ENCODE measurements at places on chromosomes 2 and 18.

- DNase-seq = no peak
These were observed 1302.6 kb upstream of the FAM98A start for GRCh38 chr2:34901739-34902138.

DNA sequence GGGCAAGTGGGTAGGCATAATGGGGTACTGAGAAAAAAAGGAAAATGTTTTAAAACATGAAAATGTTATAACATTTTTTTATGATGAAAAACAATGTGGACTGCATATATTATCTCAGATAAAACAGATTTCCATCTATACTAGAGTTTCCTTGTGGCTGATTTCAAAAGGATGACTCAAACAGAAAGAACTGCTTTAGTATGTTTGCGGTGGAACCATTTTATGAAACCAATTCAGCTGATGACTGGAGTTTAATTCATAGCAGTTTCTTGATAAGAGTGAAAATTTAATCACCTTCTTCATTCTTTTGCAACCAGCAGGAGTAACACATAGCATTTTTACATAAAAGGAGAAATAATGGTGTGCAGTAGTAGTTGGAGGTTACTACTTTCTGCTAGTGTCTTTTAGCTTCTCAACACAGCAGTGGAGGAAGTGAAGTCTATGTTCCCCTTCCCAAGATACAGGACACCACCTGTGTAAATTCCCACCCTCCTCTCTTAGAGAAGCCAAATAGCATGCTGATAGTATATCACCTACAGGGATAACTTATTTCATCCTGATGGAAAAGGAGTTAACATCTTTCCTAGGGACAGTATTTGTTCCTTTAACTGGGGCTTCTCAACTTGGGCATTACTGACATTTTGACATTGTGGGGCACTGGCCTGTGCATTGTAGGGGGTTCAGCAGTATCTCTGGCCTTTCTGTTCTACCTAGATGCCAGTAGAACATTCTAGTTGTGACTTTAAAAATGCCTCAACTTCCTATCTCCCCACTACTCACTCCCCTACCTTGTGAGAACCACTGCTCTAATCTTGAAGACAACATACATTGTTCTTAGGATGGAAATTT, 29.9 kb downstream of the PELI1 start:
- DNase-seq = no peak

- DNase-seq = no peak
These were observed 42.8 kb downstream of the MBP start for GRCh38 chr18:77089723-77090285.

DNA sequence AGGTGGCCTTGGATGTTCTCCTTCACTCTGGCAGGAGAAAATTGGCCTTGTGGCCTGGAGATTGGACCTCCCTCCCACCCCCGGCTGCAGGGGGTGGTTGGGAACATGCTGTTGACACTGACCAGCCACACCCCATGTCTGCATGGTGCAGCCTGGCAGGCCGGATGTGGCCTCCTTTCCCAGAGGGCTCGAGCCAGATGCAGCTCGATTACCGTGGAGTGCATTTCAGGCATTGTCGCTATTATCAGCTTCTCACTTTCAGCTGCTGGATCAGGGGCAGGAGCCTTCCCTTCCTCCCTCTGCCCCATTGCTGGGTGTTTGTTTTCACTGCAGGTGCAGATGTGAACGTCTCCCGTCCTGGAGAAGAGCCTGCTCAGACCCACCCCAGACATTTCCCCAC, 211.0 kb upstream of the SIX2 start:
- DNase-seq = no peak

DNA sequence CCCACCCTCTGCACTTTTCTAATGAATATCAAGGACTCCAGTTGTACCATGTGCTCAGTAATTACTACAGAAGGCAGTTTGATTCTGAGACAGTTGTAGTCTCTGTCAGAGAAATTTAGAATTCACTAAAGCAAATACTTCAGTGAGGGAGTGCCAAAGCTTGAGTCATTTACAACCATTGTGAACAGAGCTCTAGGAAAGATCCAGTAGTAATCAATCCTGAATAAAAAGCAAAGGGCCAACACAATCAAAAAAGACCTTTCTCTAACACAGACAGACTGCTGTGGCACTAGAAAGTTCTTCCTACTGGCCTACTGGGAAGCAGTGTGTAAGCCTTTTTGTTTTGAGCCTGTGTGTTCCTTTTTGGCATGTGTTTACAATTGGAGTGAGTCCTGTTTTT, 135.6 kb upstream of the UNC80 start:
- DNase-seq = no peak

GRCh38 chr2:121550669-121551068, 20.0 kb downstream of the RNU4ATAC start:
- no peak for DNase-seq

GRCh38 chr2:71603311-71603811, 150.0 kb downstream of the DYSF start:
- no peak for DNase-seq

GRCh38 chr2:236972491-236973342, 113.0 kb upstream of the COPS8 start:
- peak; percentile 64 for DNase-seq

- DNase-seq = peak; percentile 67
These were observed 11.7 kb downstream of the VIT start for GRCh38 chr2:36708041-36708741.

DNA sequence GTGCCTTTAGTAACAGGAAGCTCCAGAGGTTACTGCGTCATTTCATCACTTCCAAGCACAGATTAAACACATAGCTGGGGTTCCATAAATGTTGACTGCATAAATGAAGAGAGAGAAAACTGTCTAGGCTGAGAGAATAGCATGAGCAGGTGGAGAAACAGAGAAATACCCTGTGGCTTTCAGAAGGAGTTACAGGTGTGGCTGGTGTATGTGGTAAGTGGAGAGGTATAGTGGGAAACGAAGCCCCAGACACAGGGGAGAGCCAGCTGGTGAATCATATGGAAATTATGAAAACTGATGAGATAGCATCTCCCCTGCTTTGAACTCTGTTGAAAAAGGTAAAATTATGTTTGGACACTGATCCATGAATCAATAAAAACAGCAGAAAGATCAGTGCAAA, 807.4 kb upstream of the POU3F3 start:
- DNase-seq = no peak

GRCh38 chr2:55076721-55077120, 26.5 kb upstream of the RTN4 start:
- no peak for DNase-seq

DNA sequence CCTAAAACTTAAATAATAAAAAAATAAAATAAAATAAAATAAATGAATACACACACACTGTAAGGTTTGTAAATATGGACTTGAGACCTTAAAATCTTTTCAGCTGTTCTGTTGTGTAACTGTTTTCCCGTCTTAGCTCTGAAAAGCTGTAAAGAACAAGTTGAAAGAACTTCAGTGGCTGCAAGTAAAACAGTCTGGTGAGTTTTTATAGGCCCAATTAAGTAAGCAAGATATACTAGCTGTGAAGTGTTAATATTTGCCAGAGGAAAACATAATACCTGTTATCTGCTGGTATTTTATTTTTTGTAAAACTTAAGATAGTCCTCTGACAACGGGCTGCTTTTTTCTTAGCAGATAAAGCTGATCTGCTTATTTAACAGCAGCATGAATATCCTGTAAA, 176.9 kb upstream of the NRP2 start:
- no peak for DNase-seq

- DNase-seq = no peak
These were observed 28.5 kb downstream of the TMEM18 start for GRCh38 chr2:648476-649424.

DNA sequence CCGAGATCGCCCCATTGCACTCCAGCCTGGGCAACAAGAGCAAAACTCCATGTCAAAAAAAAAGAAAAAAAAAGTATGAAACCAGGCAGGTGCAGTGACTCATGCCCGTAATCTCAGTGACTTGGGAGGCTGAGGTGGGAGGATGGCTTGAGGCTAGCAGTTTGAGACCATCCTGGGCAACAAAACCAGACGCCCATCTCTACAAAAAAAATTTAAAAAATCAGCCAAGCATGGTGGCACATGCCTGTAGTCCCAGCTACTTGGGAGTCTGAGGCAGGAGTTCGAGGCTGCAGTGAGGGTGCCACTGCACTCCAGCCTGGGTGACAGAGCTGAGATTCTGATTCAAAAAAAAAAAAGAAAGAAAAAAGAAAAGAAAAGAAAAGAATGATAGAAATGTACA, 277.8 kb downstream of the MYCN start:
- DNase-seq = no peak

GRCh38 chr2:122081751-122082150, 326.3 kb downstream of the TSN start:
- DNase-seq = no peak

GRCh38 chr2:237315170-237315828, 98.7 kb downstream of the COL6A3 start:
- peak; percentile 94 for DNase-seq

- DNase-seq = no peak
These were observed 77.4 kb downstream of the NRP2 start for GRCh38 chr2:205759732-205760131.

GRCh38 chr2:3725458-3726250, 22.3 kb downstream of the DCDC2C start:
- DNase-seq = no peak

DNA sequence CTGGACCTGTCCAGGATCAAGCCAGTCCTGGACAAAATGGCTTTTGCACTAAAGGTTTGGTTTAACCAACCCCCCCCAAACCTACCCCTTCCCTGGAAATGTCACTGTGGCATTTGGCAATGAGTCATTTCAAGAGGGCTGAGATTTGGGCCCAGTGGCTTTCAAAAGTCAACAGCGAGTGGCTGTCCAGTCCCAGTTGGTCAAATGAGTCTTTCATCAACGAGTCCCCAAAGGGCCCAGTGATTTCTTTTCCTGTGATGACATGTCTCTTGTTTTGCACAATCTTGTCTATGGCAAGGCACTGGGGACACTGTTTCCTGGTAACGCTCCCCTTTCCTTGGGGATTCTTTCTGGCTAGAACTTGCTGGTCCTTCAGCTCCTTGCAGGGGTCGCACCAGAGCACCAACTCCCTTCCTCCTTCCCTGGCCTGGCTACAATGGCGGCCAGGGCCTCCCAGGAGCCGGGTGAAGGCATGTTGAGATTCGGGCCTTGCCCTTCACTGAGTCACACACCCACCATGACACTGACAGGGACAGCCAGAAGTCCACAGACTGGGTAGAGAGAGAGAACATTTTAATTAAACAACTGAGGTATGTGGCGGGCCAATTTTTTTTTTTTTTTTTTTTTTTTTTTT, 87.2 kb downstream of the SMAD7 start:
- no peak for DNase-seq

DNA sequence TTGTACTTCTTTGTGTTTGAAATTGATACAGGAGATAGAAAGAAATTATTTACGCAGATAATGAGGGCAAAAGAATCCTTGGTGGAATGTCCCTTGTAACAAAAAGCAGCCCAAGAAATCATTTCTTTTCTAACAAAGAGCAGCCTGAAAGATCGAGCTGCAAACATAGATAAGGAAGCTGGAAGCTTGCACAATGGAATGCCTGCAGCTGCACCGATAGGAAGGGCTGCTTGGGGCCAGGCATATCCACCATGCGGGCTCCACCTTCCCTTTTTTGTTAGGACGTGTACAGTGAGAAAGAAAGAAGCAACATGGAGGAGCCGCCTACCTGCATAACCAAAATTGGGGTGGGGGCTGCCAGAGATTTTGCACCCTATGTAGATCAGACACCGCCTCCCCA, 568.7 kb downstream of the METTL4 start:
- DNase-seq = no peak

GRCh38 chr2:128736046-128736688, 417.5 kb upstream of the HS6ST1 start:
- no peak for DNase-seq

DNA sequence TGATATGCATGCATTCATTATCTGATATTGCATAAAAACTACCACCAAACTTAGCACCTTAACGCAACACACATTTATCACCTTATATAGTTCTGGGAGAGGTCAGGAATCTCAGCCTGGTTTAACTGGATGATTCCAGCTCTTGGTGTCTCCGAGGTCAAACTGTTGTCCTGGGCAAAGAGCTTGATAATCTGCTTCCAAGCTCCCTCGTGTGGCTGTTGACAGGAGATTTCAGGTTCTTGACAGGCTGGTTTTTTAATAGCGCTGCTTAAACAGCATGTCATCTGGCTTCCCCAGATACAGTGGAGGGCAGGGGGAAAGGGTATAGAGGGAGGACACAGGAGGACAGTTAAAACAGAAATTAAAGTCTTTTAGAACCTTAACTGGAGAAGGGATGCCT, 785.0 kb downstream of the CNTNAP5 start:
- DNase-seq = peak; percentile 24

- no peak for DNase-seq
These were observed 66.1 kb downstream of the NPAS2 start for GRCh38 chr2:100886085-100886484.

DNA sequence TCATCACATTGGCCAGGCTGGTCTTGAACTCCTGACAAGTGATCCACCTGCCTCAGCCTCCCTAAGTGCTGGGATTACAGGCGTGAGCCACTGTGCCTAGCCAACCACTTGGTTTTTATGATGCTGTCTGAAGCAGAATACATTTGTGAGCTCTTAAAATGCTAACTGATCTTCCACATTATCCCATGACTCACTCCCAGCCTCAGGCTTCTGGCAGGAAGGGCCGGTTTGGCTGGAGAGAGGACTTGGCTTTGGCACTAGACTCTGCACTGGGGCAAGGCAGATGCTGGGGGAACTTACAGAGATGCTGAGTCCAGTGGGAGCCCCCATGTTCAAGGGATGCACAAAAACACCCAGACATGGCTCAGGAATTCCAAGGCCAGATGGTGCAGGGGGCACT, 40.5 kb upstream of the SH3BP4 start:
- DNase-seq = peak; percentile 88

GRCh38 chr18:9986156-9986930, 72.5 kb downstream of the VAPA start:
- no peak for DNase-seq

DNA sequence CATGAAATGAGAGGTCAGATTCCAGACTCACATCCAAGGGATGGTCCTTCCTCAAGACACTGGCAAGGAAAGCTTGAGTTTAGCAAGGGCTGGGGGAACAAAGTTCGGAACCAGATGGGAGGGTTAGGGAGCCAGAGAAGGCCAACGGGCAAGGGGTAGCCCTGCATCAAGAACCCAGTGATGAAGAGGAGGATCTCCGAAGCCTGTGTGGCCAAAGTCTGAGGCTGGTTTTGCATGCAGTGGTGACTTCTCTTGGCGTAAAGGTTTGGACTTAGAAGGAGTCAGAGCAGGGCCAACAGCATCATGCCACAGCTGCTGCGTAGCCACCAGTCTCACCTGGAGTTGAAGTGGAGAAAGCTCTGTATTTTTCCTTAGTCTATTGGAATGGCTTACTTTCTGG, 123.5 kb upstream of the ALPP start:
- DNase-seq = no peak

DNA sequence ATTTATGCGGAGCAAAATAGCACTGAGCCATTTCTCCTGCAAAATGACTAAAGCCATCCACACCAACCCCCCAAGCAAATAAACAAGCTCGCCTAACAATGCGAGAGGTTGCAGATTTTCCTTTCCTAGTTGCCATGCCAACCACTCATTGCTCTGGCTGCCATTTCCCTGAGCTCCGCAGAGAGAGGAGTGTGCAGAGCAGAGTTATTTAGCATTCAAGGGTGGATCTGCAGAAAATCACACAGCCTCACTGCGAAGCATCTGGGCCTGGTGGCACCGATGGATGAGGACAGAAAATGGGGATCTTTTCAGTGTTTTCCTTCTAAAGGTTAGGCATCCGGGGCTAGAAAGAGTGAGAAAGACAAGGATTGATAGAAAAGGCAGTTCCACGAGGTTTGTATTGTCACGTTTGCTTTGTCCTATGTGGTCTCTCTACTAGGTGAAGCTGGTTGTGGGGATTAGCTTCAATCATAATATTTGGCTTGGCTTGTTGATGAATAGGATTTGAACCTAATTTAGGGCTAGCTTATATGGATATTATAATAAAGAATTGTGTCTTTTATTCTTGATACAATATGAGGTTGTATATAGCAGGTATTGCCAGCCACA, 110.2 kb upstream of the UNC80 start:
- DNase-seq = no peak
